ENCODE measurements at places on chromosomes 6 and 20.
A peak's percentile ranks its signal among the peaks of the same experiment; 100 is the strongest.

DNA sequence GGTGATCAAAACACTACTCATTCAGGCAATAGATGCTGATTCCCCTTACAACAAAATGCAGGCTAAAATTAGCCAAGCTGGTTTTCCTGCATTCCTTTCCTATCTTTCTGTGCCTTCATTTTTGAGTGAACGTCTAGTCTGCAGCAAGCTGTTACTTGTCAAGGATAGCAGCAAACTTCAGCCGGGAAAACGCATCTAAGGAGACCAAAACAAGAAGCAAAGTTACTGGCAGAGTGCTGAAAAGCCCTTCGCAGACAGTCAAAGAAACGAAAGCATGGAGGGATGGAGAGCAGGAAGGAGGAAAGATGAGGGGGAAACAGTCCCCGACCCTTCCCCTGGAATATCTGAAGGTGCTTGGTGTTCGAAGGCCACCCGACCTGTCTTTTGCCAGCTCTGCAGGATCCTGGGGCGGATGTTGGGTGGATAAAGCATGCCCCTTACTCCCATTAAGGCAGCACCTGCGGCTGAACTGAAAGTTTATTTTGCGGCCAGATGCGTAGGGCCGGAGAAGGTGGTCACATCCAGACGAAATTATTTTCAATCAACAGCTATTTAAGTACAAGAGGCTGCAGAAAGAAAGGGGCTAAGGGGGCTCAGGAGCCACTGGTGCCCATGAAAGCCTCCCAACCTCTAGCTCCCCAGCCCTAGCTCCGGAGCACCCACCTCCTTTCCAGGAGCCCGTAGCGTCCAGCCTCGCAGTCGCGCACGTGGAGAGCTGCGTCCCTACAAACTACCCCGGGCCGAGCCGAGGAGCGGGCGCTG, 538 bp downstream of the FERMT1 start:
- no peak for DNase-seq

GRCh38 chr6:32370505-32370904, 1.2 kb downstream of the TSBP1 start:
- DNase-seq: no peak

GRCh38 chr6:144898741-144899140, 613.6 kb downstream of the UTRN start:
- DNase-seq: no peak

DNA sequence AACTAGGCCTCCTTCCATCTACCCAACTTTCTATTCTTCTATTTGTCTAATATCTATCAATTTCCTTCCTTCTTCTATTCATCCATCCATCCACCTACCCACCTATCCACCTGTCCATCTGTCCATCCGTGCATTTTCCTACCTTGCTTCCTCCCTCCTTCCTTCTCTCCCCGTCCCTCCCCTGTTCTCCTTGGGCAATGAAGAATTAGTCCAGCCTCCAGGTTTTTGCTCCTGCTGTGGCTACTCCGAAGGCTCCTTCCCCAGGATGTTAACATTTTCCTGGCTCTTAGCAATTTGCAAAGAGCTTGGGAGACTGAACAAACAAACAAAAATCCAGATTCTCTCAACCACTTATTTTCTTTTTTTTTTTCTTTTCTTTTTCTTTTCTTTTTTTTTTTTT, 81.6 kb downstream of the KCNB1 start:
- DNase-seq: no peak

DNA sequence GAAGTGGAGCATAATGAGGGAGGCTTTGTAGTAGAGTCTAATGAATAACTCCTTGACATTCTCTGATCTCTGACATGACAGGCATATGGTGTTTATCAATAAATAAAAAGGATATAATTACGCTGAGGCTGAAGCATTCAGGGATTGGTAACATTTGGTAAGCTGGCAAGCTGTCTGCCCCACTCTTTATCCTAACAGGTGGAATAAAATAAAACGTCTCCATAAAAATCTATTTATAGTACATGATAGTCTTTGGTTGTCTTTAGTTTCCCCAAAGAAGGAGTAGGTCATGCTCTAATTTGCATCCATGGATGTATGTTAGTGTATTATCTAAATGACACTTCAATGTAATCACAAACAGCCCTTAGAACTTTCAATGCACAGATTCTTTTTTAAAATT, 30.9 kb upstream of the RBM24 start:
- no peak for DNase-seq

- no peak for DNase-seq
Observed at GRCh38 chr20:48647858-48648257, 179.9 kb downstream of the PREX1 start.

DNA sequence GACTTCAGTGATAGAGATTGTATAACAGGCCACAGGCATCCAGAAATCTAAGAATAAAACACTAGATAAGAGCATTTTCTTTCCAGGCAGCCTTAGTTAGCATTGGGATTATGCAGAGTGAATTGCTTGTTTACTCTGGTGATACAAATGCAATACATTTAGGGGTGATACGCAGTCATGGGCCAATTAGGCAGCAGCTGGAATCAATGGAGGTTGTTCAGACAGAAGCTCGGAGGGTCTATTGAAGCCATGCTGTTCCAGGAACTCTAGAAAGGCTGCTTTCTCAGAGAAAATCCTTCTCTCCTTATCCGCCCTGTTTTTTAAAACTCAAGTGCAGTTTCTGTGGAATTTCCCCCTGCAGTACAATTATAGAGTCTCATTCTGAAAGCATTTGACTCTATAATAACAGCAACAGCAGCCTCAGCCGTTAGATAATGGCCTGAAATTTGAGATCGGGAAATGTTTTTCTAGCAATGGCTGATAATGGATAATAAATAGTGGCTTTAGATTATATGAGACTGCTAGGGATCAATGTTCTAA, 364.3 kb upstream of the HS3ST5 start:
- DNase-seq: no peak

DNA sequence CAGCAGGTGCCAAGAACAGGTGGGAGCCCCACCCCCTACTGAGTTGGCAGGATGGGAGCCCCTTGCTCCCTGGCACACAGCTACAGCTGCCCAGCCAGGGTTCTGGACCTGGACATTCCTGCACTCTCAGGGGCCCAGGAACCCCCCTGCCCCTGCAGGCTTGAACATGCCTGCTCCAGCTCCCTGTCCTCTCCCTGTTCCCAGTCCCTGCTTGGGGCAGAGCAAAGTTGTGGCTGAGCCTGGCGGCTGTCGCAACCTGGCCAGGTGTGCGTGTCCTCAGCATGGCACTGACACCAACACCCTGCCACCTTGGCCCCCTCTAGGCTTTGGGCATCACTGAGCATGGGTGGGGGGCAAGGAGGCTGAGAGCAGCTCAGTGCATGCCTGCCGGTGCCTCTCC, 491.2 kb upstream of the NOX3 start:
- DNase-seq: no peak

DNA sequence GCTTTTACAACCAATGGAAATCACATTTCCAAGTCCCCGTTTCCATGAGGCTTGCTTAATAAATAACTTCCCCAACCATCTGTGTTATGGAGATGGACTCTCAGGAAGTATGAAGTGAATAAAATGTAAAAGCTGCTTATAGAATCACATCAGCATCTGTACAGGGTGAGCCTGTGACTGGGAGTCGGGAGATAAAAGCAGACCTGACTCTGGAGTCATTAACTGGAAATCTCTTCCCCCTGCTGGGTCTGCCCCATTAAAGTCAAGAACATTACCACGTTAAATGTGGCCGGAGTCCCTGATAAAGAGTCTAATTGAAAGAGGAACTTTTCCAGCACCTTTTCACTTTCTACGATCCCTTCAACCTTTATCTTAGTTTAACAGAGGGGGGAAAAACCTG, 368.5 kb downstream of the DOK5 start:
- no peak for DNase-seq

DNA sequence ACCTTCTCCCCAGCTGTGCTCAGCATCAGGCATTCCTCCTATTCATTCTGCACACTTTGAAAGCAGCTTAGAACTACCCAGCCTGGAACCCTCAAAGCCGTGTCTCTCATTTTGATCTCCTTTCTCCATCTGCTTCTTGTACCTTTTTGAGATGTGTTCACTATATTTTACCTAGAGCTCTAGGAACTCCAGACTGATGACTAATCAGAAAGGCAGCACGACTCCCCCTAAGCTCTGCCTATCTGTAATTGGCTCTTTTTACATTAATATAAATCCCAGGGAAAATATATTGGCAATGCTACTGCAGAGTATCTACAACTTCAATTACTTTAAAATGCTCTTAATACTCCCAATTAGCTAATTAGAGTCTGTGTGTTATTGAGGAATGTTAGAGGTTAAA, 671.5 kb downstream of the CBLN4 start:
- DNase-seq: no peak

DNA sequence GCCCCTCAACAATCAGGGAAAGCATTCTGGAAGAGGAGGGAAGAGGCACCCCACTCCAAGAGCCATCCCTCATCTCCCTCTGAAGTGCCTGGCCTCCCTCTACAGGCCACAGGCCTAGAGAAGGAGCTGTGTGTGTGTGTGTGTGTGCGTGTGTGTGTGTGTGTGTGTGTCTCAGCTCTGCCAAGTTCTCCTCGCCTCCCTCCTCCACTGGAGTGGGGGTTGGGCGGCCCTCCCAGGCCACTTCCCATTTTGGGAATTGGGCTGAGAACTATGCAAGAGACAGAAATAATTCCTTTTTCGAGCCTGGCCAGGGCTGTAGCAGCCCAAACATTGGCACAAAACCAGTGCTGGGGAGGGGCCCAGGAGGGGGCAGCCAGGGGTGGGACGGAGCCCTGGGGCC, 35.7 kb downstream of the KCNB1 start:
- no peak for DNase-seq

GRCh38 chr6:3414327-3415081, 42.3 kb downstream of the SLC22A23 start:
- no peak for DNase-seq

DNA sequence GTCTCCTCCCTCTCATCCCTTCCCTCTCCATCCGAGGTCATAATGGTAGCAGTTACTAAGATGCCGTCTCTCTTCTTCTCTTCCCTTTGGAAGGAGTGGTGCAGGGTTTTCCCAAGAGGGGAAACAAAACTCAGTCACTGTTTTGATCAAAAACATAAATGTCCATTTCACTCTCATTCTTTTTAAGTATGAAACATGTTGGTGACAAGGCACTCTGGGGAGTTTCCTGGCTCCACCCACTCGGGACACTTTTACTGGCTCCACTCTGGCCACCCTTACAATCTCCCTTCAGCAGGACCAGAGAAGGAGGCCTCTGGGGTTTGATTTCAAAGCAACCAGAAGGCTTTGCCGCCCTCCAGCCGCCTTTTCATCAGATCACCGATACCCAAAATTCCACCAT, 57.0 kb downstream of the FGD2 start:
- DNase-seq: no peak

DNA sequence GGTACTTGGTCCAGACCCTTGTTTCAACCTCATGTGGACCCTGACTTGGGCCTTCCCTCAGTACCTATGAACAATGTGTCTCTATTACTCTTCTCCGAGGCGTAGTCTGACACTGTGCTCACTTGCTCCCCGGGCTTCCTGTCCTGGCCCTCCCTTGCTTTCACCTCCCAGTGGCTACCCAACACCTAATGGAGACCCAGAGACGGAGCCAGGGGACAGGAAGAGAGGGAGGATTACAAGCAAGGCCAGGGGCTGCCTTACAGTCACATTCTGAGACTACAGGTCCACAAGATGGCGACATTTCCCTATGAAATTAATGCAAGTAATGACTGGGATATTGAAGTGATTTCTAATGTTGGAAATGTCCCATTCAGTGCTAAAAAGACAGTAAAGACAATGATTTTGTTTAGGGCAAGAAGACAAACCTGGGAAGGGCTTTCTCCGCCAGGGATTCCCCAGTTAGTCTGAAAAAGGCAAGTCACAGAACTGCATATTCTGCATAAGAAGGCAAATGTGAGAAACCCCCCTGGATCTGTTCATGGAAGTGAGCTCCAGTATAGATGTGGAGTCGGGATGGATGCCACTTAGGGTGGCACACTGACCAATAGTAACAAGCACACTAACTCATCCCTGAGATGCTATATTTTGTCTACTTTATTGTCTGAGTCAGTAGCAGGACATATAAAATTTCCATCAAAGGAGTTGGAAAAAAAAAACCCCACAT, 44.0 kb upstream of the ZBTB24 start:
- DNase-seq: peak; percentile 5

DNA sequence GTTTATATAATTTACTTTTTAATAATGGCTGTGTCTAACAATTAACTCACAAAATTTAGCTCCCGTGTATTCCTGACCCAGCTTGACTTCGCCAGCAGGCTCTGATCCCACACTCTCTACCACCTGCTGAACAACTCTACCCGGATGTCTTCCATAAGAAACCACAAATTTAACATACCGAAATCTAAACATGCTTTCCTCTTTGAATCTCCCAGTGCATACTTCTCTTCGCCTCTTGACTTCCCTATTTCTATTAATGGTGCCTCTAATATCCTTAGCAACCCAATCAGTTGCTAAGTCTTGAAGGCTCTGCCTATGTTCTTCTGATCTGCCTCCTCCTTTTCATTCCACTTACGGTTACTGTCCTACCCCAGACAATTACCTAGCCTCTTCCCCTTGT, 4.6 kb upstream of the MYB start:
- DNase-seq: no peak

DNA sequence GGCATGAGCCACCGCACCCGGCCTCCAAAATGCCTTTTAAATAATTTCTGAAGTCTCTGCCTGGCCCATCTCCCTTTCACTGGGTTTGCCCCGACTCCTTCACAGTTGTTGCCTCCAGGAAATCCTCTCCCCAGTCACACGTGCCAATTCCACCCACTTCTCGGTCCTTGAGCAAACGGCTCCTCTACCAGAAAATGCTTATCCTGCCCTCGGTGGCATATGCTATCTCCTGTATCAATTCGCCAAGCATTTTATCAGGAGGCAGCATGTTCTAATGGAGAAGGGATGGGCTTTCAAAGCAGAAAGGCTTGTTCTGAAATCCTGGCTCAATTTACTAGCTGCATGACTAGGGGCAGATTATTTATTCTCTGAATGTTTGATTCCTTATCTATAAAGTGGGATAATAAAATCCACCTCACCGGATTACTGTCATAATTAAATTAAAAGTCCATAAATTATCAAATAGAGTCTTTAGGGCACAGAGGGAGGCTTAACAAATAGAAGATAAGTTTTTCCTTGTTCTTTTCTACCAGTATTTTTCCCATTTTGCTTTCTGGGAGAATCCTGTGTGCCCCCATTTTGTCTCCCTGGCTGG, 66.3 kb downstream of the PPP1R3G start:
- no peak for DNase-seq

DNA sequence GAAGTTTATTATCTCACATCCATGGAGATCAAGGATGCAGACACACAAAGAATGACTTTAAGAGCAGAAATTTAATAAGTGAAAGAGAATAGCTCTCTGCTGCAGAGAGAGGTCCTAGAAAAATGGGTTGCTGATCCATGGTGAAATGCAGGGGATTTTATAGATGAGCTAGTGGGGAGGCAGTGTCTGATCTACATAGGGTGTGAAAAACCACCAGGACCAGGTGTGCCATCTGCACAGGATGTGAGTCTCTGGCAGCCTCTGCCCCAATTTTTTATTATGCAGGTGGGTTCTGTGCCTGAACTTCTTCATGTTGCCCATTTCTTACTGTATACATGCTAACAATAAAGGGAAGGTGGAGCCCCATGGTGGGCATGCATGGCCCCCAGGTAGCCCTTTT, 19.9 kb upstream of the NANP start:
- no peak for DNase-seq

All from activated effector memory CD4-positive, alpha-beta T cell treated with Interleukin-2 at 50 U/mL for 16 hours (primary cell).